ENCODE measurements at places on chromosomes 5 and 9.

DNA sequence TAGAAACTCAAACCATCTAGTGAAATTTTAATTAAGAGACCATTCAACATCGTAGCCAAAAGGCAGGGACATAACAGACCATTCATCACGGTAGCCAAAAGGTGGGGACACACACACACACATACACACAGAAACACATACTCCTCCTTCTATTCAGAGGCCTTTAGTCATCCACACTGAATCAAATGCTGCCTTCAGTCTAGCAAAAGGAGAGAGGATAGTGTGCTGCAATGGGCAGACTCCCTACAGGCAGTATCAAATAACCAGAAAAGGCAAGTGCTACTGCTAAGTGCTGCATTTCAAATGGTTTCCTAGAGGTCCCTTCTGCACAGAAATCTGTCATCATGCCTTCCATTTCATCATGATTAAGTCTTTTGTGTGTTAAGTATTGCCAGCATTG, 303.9 kb downstream of the TRIM32 start:
- DNase-seq, result no peak

GRCh38 chr5:141646026-141646425, 5.2 kb downstream of the FCHSD1 start:
- no peak for DNase-seq

DNA sequence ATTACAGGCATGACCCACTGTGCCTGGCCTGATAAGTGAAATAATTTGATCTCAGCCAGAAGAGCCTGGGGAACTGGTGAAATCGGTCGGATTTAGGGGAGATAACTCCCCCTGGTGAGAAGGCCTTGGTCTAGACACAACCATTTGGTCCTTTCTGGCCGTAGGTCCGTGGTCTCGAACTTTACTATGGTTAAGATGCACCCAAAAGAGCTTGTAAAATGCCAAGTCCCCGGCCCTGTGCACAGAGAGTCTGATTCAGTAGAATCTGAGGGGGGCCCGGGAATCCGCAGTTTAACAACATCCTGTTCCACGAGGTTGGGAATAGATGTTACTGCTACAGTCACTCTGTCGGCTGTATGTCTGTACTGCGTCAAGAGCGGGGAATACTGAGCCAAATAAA, 140.7 kb downstream of the C9orf50 start:
- no peak for DNase-seq

DNA sequence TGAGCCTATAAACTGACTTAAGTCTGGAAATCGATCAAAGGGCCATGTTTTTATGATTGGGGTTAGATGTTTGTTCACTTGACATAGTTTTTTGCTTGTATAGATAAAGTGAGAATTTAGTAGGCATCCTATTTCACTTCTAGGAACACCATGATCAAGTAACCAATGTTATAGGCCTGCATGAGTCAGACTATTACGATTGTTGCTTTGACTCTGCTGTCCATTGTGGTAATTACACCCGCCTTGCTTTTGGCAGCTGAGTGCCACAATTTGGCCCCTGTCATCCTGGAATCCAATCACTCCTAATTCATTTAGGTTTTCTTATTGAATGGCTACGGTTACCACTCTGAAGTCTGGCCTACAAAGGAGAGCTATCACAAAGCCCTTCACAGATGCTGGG, 67.8 kb upstream of the IL33 start:
- no peak for DNase-seq

DNA sequence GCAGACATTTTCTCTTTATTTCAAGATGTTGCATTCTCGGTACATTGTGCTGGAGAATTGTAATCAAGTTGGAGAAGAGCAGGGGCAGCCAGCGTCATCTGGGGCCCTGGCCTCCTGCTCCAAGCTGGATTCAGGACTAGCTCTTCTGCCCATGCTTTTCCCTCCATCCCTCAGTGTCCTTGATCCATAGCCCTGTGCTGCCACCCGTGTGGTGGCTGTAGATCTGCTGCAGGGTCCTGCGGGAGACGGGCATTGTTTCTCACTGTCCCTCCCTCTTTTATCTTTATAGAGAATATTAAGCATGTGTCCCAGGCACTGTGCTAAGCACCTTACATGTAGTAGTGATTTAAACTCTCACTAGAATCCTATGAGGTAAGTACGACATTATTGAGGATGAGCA, 60.5 kb upstream of the HAND1 start:
- no peak for DNase-seq

GRCh38 chr5:2550509-2550908, 201.0 kb downstream of the IRX2 start:
- DNase-seq, result no peak

- DNase-seq, result no peak
Measured at GRCh38 chr9:25935188-25935587, 256.9 kb upstream of the TUSC1 start.

GRCh38 chr5:180090769-180091546, 19.4 kb upstream of the RNF130 start:
- no peak for DNase-seq

DNA sequence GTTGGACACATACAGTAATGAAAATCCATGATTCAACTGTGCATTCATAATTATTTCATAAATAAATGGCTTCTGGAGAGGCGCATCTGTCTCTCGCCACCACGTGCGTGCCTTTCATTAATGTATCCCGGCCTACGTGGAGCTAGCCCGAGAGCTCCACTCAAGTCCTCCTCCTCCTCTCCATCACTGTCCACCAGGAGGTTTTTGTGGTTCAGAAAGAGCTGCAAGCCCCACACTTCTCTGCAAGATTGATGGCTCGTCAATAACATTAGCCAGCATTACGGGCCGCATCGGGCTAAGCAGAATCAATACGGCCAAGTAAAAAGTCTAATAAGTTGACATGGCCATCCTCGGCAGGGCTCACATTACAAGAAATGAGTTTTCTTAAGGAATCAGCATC, 499.8 kb downstream of the BNC2 start:
- no peak for DNase-seq

DNA sequence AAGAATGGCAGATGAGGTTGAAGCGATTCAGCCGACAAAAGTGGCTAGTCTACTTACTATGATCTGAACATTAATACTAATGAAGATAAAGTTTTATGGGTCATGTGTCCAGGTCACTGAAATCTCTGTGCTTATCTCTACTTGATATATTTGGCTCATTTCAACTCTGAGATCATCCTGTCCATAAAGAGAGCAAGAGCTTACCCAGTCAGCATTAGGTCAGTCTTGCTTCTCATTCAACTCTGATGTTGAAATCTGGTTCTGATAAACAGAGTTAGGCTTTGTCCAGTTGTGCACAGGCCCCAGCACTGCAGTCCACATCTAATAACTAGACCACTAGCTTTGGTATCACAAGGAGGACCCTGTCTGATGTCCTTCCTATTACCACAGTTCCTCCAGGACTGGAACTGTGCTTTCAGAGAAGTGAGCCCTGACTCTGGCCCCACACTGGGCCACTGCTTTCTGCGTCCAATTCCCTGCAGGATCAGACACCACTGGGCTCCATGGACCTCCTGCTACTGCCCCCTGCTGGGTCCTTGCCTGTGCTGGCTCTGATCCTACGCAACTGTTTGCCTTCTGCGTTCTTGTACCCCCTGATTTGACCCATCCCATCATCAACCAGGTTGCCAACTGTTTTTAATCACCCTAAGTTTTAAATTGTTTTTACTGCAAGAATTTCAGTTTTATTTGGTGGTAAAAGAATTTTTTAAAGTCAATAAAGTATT, 23.7 kb upstream of the FAM120A start:
- DNase-seq, result no peak

DNA sequence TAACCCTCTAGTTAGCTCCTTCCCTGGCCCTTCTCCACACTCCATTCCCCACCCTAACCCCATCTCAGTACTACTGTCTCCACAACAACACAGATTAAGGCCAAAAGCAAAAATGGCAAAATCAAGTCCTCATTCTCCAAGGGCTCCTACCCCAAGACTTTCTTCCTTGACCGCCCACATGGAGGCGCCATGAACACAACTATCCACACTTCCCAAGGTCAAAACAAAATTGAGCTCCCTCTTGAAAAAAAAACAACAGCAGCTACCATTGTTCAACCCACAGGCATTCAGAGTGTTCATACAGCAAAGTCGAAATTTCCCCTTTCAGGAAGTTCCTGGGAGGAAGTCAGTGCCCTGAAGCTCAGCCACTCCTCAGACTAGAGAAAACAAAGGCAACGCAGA, 54.4 kb downstream of the GNAQ start:
- no peak for DNase-seq

DNA sequence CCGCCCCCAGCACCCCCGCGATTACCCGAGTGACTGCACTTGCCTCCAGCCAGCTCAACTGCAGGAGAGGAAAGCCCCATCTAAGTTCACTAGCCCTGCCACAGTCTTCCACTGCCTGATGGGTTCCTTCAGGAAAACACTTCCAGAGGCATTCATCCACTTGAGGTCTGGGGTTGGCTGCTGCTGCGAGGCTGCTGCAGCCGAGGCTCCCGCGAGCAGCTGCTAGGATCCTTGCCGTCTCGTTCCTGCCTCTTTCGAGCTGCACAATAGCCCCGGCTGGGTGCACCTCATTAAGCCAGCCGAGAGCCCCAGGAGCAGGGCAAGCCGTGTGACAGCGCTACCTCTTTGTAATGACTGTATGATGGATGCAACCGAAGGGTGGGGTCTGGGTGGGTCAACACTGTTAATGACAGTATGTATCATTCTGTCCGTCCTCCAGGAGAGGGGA, 24.2 kb upstream of the ELAVL2 start:
- DNase-seq, result no peak

DNA sequence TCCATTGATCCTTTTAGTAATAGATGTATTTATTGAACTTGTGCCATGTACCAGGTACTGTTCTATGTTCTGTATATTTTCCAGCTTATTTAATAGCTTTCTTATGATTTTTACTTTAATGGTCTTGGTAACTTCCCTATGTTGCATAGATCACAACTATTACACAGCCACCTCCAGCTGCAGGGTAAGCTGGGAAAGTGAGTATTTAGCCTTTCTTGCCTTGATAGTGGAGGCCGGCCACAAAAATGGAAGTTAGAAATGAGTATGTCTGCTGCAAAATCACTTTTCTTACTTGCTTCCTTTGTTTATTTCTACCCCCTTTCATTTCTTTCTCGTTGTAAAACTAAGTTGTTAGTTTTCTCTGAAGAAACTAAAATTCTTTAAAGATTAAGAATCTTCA, 43.1 kb upstream of the ANKDD1B start:
- no peak for DNase-seq

GRCh38 chr5:154394307-154394706, 51.5 kb upstream of the SAP30L start:
- DNase-seq, result no peak

DNA sequence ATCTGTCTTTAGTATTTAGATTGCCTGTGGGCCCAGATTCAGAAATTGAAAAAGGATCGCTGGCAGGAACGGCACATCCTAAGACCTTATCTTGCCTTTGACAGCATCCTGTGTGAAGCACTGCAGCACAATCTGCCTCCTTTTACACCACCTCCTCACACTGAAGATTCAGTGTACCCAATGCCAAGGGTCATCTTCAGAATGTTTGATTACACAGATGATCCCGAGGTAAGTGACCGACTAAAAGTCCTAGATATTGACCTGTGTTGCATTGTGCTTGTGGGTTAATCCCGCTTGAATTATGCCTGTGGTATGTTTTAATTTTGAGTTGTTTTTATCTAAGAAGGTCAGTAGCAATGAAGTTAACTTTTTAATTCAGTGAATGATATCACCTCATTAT, 14.4 kb downstream of the NCBP1 start:
- DNase-seq, result no peak
